NCI-H1048 (cell line): ENCODE measurements at places on chromosomes 12 and 14.

DNA sequence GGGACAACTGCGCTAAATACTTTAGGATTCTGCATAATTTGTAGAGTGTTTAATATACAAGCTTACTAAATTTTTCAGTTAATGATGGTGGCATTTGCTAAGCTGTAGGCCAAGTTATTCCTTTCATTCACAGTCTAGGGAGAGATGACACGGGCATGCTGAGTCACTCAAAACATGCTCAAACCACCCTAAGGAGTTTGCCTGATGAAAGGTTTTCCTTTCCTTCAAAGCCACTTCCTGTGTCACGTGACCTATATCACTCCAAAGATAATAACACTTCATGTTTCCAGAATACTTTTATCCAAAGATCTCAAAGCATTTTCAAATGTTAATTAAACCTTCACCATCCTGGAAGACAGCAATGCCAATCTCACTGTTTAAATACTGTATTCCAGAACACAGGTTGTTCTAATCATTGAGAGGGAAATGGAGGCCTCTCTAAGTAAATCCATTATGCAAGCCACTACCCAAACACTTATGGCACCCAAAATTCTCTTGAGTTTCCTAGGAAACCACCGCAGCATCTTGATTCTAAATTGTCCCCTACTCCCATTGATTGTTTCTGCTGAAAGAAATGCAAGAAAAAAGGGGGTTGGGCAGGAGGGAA lies 207.0 kb upstream of the CDKN3 start:
- no peak for DNase-seq

- DNase-seq: no peak
Measured at GRCh38 chr12:131454418-131455217, 256.3 kb upstream of the SFSWAP start.

DNA sequence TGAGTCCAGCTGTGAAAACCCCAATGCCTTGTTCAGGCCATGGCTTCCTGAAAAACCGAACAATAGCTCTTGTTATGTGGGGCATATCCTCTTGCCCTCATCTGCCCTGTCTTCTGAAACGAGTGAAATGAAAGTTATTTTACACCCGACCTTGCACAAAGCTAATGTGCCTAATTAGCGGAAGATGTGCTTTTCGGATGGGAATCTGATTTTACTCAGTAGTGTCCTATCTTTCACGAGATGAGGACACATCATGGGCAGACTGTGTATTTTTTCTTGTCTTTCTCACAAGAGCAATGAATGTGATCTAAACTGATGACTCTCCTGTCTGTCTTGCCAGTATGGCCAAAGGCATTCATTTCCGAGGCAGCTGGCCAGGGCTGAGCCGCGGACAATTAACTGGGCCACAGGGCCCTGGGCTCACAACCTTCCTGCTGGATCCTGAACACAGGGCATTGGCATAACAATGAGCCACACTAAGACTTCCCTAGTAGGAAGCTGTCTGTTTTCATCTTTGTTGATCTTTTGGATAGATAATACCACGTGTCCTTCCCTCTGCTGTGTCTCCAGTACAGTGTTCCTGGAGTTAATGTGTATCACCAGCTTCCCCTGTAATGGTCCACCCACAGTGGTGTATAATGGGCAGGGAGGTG lies 86.0 kb upstream of the HIF1A start:
- no peak for DNase-seq

DNA sequence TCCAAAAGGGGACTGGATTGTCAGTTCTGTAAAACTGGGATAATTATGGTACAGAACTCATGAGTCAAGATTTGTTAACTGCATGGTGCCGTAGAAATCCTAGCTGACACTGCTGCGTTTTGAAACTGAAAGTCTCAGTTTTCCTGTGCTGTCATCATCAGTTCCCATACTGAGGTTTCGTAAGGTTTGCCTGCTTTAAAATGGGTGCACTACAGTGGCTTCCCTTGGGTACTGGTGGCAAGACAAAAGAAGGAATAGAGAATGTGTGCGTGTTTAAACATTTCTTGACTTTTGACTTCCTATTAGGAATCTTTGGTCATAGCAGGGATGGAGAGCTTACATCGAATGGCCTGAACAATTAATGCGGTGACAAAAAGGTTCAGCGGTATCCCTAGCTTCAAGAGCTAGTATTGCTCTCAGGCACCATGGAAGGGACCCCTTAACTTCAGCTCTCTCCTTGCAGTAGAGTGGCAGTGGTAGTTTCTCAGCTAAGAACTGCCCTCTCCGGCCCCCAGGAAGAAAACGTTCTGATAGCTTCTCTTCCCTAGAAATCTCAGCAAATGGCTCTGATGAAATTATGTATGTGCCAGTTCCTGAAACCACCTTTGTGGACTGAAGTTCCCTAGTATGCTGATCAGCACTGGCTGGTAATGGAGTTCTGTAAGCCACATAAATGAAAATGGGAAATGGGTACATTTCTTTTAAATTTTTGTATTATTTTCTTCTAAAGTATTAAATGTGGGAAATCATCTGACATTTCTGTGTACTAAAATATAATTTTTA lies 28.9 kb downstream of the ANO6 start:
- no peak for DNase-seq

- DNase-seq: no peak
Measured at GRCh38 chr14:77407158-77407557, 16.2 kb downstream of the NOXRED1 start.

GRCh38 chr12:79615596-79616560 lies 74.9 kb downstream of the PAWR start:
- DNase-seq: no peak

DNA sequence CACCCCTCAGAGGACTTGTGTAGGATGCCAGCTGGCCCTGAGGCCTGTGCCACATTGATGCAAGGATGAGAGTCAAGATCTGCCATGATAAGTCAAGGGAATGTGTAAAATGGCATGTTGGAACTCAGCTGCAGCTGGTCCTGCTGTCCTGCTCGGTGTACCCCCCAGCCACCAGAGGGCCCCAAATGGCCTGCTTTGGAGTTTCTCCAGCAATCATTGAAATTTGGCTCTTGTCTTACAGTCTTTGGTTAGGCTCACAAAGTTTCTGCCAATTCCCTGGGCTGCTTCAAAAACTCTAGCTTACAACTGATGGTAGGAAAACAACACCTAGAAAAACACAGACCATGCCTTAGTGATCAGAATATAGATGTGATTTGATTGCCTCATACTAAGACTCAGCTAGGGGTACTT lies 76.8 kb downstream of the HSD17B6 start:
- no peak for DNase-seq

DNA sequence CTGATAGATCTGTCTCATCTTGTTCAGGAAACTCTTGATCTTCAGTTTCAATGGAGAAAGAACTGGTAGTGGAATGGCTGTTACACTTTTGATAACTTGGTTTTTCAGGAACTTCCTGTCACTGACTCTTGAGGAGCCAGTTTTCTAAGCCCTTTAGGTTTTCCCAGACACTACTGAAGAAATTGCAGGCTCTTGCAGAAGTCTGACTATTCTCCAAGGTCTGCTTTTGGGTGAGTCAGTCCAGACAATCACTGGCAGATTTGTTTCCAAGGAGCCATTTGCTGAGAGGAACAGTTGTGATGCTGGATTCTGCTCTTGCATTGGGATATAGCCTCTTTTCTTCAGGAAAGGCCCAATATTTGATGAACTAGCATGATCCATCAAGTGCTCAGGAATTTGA lies 468.0 kb downstream of the FUT8 start:
- no peak for DNase-seq

DNA sequence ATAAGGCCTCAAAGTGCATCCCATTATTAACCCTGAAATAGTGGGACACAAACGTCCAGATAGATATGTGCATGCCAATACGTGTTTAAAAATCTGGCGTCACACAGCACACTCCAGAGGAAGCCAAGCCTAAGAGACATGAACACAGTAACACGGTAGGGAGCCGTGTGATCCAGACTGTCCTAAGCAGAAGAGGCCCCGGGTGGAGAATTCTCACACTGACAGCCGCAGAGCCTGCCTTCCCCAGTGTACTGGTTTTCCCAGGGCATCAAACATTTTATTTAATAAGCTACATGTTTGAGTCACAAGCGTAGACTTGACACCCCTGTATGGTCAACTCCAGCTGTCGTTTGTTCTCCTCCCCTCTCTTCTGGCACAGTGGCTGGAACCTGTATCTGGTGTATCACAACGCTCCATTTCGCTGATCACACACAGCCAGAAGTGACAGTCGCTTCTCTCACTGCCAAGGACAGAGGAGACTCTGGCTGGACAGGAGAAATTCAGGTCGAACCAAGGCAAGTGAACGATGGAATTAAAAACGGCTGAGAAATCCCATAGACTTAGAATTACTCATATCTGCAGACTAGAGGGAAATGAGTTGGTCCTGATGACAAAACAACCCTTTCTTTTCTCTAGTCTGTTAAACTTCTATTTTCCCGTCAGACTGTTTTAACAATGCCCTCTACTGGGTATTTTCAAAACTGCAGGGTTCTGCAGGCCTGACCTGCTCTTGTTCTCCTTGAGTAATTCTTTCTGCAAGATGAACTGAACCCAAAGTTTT lies 359.9 kb downstream of the RGS6 start:
- peak; percentile 4 for DNase-seq

DNA sequence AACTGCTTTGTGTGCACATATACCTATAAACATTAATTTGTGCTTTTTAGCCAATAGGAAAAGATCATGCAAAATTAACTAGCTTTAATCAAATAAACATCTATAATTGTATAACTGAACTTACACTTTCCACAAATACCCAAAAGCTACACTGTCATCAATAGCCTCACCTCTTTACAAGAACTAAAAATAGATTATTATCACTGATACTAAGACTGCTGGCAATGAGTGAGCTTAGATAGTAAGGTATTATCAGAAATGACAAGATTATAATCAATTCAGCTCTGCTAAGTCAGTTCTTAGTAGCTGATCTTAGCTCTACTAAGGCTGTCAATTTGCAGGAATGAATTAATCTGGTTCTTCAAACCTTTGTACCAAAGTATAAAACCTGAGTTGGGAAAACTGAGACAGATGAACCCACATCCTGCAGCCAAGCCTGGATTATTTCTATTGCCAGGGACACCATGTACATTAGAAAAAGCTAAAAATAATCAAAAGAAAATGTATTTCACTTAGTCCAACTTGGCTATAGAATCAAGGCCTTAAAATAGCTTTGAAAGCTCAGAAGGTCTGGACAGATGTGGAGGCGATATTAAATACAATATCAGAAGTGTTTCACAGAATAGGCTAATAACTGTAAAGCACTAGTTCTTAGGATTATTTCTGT lies 5.2 kb downstream of the FKBP3 start:
- no peak for DNase-seq

DNA sequence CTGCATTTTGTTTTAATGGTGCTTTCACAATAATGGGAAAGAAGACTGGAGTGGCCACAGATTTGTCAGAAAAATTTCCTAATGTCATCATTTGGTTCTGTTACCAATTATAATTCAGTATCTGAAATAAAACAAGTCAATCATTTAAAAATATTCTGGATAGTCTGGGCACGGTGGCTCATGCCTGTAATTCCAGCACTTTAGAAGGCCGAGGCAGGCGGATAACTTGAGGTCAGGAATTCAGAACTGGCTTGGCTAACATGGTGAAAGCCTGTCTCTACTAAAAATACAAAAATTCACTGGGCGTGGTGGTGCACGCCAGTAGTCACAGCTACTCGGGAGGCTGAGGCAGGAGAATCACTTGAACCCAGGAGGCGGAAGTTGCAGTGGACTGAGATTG lies 4.0 kb upstream of the LIMA1 start:
- DNase-seq: no peak

DNA sequence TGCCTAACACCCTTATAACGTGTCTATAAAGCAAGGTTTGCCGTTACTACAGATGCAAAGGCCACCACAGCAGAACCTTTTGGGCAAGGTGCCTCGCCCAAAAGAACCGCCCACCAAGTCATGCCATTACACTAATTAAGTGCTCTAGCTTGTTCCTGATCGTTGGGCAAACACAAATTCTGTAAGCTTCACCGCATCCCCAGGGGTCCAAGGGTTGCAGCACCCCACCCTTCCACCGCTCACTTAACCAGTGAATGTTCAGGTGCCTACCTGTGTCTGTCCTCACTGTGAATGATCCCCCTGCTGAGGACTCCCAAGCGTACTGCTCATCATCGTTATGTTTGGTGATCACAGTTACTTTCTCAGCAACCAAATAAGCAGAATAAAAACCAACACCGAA lies 1.4 kb downstream of the HSP90AA1 start:
- DNase-seq: no peak

- DNase-seq: no peak
Measured at GRCh38 chr12:115638733-115639647, 638.5 kb downstream of the MED13L start.

- DNase-seq: no peak
Measured at GRCh38 chr14:37413504-37414003, 181.5 kb downstream of the FOXA1 start.

DNA sequence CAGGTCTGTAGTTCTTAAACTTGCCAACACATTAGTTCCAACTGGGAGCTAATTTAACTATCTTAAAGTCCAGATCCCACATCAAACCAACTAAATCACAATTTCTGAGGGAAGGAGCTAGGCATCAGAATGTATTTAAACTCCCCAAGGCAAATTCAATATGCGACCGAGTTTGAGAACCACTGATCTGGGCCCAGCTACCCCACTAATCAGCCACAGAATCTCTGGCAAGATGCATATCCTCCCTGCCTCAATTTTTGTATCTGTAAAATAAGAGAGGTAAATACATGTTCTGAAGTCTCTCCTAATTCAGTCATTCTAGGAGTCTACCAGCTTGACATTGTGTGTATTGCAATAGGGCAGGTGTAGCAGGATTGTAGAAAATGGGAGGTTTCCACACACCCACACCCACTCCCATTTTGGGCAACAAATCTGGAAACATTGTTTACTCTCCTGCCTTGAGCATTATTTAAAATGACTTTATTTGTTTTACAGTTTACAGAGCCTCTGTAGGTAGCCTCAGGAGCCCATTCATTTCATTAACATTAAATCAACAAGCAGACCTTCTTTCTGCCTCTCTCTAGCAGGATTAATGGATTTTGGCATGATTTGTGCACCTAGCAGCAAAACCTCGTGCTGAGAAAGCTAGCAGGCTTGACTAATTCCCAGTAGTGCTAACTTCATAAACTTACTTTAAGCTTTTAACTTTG lies 15.6 kb downstream of the LGR5 start:
- no peak for DNase-seq

DNA sequence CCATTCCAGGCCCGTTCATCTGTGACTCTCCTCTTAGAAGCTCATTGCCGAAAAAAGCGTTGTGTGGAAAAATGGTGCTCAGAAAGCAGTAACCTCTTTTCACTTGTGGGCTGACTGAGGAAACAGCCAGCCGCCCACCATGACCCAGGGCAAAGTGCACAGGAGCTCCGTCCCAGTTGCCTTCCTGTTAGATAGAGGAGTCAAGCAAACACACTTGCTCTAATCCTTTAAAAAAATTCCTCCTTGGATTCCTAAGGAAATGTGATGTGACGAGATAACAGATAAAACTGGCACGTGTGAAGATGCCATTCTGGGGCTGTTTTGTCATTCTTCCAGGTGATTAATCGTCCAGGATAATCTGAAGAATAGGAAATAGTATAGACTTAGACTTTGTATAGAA lies 396.8 kb upstream of the DDHD1 start:
- no peak for DNase-seq

- no peak for DNase-seq
Measured at GRCh38 chr12:69884386-69884785, 59.4 kb downstream of the MYRFL start.

- DNase-seq: no peak
Measured at GRCh38 chr14:39558525-39558924, 126.3 kb upstream of the FBXO33 start.
